ENCODE measurements at places on chromosomes 3 and 15.
A peak's percentile ranks its signal among the peaks of the same experiment; 100 is the strongest.

DNA sequence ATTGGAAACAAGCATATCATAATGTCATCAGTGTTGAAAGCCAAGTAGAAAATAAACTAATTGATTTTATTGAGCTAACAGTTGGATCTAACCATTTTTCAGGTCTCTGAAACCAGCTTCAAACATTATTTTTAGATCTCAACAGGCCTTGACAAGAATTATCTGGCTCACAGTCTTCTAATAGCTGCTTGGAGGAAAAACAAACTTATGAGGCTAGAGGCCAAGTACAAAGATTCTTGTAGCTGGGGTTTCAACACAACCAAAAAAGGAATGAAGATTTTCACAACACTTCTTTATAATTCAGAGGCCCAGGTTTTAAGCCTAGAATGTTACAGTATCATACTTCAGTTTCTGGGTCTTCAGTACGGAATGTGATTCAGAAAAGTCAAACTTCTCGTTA, 3.7 kb downstream of the SETMAR start:
- DNase-seq: no peak

DNA sequence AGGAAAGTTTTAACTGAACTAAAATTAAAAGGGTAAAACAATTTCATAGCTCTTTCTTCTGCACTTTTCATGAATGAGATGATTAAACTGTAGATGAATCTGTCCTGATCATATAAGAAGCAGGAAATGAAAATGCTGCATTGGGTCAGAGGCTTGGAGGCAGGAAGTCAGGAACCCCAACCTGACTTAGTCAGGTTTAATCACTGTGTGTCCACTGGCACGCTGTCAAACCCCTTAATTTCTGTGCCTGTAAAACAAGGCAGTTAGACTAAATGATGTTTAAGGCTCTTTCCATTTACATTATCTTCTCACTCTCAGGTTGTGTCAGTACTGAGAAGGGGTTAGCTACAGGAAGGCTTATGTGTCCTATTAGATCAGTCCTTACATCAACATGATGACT, 193.3 kb upstream of the TTC14 start:
- DNase-seq: no peak

- DNase-seq: no peak
Measured at GRCh38 chr3:128607710-128608048, 42.9 kb downstream of the RPN1 start.

- DNase-seq: no peak
Measured at GRCh38 chr3:195889870-195890295, 18.5 kb downstream of the TNK2 start.

GRCh38 chr3:35392187-35392586, 247.1 kb upstream of the ARPP21 start:
- DNase-seq: no peak

GRCh38 chr15:31579976-31580375, 253.3 kb downstream of the KLF13 start:
- DNase-seq: no peak

DNA sequence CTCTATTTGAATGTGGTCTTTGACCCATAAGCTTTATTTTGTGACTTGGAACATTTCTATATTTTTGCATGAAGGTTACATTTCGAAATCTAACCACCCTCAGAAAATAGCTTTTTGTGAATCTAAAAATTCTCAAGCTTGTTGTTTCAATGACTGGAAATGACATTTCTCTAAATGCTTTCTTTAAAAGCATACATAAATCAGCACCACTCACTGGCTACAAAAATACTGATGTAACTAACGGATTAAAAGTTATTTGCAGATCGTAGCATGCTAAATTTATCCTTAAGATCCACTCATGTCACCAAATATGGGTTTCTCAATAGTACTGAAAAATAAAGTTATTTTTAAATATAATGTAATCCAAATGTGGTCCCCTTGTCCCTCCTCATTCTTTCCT, 55.2 kb upstream of the ACAN start:
- DNase-seq: no peak

DNA sequence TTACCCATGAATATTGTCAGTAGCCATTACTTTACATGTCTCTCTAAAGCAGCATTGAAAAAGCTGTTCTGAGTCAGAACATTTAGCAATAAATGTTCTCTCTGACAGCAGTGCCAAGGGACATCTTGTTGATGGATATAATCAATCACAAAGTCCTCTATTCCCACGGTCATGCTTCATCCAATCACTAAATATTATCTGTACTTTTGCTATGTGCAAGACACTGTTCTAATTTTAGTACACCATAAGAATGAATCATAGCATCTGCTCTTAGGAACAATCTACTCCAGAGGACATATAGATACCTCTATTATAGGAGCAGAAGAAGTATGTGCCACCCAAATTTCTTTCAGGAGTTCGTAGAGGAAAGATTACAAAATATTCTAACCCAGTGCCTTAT, 142.5 kb upstream of the MBNL1 start:
- no peak for DNase-seq

- peak; percentile 30 for DNase-seq
Measured at GRCh38 chr3:54736459-54736858, 191.4 kb downstream of the LRTM1 start.

DNA sequence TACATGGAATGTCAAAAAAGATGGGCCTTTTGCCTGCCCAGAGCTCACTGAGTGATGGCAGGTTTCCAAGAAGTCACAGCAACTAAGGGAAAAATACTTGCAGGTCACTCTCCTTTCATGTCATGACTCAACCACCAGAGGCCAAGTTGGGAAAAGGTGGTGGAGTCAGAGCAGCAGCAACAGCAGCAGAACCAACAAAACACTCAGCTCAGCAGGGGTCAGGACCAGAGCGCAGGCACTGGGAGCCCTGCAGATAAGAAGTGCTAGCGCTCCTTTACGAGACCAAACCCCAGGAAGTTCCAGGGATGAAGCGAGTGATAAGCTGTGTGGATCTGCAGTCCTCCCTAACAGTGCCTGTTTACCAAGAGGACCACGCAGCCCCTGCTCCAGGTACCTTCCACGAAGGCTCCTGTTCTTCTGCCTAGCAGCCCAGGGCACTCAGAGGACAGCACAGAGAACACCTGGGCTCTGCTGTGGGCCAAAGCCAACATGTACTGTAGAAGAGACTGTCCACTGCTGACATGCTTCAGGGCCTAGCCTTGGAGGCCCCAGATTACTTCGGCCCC, 26.0 kb downstream of the POC1A start:
- peak; percentile 46 for DNase-seq

GRCh38 chr3:2856138-2857133, 253.7 kb downstream of the IL5RA start:
- peak; percentile 18 for DNase-seq

DNA sequence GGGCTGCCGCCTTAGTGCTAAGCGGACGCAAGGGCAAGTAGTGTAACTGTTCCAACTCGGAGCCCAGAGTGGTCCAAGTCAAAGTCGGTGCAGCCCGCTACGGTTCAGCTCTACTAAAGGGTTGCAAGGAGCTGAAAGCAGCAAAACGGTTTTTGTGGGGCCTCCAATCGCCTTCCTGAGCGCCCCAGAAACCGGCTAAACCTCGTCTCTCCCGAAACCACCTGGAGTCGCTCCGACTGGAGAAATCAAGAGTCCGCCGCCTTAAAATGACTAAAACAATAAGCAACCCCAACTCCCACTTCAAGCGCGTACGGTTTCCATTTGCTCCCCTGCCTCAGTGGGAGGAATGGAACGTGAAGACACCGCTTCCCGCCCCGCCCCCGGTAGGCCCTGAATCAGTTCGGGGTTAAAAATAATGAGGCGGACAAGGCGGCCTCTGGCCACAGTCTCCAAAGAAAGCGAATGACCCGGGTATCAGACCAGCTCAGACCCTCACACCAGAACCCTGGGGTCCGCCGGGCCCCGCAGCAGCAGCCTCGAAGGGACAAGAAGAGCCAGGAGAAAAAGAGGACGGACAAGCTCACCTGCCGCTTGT, 401 bp downstream of the SEC11A start:
- DNase-seq: no peak

- DNase-seq: no peak
Measured at GRCh38 chr3:18734309-18734708, 309.2 kb upstream of the SATB1 start.

GRCh38 chr3:126245811-126246727, 65.7 kb upstream of the ALDH1L1 start:
- DNase-seq: peak; percentile 44

- DNase-seq: no peak
Measured at GRCh38 chr3:123685780-123686179, 100.9 kb upstream of the HACD2 start.
